ENCODE measurements at places on chromosomes 6 and 20.

- DNase-seq = no peak
Measured at GRCh38 chr6:1624851-1625781, 15.4 kb downstream of the FOXC1 start.

- DNase-seq = no peak
Measured at GRCh38 chr6:70693887-70694286, 26.2 kb downstream of the SMAP1 start.

DNA sequence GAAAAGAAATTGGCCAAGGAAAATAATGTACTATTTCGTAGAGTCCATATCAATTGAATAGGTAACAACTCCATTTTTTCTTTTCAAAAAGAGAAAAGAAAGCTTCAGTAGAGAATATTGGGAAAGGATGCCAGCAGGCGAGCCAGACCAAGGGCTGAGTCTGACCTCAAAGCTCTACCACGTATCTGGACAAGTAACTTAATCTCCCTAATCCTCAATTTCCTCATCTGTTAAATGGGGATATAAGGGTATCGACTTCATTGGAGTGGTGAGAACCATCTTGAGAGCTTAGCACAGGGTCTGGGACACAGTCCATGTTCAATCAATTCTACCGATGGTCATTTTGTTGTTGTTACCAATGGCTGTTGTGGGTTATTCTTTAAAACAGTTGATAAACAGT lies 63.2 kb upstream of the TBC1D7 start:
- no peak for DNase-seq

DNA sequence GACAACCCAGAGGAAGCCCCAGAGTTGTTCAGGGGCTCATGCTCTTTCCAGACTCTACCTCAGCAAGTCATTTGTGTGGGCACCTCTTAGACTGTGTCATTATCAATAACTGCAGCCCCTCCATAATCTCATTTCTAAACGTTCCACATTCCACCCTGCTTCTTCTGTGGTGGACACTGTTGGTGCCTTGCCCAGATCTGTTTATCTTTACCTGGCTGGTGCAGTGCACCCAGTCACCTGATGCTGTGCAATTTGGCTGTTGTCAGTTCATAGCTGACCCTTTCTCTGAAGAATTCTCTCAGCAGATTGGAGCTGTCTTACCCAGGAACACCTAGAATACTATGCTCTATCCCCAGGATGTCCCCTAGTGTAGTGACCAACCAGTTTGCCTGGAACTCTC lies 80.0 kb downstream of the ATRN start:
- no peak for DNase-seq
